ENCODE measurements at places on chromosomes 2 and 18. TPM values are rescaled to one million over a fixed set of nuclear protein-coding genes. Genes with fewer than 3 reads are reported as not detected.

DNA sequence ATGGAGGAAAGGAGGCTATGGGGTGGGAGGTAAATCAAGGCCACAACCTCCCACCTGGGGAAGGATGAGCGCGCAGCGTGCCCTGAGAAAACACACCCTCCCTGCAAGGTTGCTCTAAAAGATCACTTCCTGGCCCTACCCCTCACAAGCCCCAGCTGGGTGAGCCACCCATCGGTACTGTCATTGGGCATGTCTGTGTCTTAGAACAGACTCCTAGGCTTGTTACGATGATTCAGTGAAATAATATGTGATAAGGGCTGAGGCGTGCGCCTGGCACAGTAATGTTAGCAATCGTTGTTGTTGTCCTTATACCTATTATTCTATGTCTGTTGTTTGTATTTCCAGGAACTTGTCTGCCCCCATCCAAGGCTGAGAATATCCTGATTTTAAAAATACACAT lies 175.1 kb downstream of the ZFP36L2 start:
- no peak for DNase-seq

The KLHL14 gene
- total RNA-seq, result 46.5 TPM

GRCh38 chr2:138087751-138088593 lies 123.7 kb downstream of the HNMT start:
- no peak for DNase-seq

- DNase-seq, result no peak
Measured at GRCh38 chr18:44453505-44453904, 227.2 kb upstream of the SETBP1 start.

DNA sequence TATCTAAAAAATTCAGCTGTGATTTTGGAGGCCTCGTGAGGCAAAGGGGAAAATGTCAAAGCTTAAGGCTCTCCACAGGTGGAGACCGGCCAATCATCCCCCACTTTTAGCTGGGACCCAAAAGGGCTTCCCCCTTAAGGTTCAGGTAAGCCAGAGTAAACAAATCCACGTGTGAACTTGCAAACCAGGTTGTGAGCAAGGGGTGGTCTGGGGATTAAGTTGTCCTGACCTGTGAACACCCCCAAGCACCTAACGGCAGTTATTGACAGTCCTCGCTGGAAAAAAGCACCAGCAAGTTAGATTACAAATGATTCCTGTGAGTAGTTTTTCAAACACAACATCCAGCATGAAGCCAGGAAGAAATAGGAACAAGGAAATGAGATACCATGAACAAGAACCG lies 42.9 kb downstream of the MYO7B start:
- DNase-seq, result no peak
